ENCODE measurements at places on chromosomes 11 and 22.

DNA sequence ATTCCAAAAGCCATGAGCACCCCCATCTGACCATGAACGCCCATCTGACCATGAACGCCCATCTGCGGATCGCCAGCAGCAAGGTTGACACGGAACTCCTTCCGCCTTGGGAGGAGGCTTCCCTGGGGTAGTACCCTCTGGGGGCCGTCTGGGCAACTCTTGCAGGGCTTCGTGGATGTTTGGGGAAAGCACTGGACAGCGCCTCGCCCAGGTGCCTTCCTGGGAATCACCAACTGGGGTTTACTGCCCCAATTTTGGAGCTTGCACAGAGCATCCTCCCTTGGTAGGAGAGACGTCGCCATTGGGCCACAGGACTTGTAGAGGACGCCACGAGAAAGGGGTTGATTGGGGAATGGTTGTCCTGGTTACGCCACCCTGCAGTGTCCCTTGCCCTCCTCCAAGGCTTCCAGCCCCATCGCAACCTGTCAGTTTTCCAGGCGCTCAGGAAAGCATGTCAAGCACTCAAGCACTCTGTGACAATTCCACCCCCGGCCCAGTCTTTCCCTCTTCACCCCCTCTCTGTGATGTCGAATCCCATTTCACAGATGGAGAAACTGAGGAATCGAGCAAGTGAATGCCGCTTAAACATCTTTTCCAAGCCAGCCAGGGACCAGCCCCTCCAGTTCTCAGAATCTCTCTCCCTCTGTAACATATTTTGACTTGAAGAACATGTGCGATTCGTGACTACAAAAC lies 914 bp upstream of the PRDM11 start:
- DNase-seq: no peak

DNA sequence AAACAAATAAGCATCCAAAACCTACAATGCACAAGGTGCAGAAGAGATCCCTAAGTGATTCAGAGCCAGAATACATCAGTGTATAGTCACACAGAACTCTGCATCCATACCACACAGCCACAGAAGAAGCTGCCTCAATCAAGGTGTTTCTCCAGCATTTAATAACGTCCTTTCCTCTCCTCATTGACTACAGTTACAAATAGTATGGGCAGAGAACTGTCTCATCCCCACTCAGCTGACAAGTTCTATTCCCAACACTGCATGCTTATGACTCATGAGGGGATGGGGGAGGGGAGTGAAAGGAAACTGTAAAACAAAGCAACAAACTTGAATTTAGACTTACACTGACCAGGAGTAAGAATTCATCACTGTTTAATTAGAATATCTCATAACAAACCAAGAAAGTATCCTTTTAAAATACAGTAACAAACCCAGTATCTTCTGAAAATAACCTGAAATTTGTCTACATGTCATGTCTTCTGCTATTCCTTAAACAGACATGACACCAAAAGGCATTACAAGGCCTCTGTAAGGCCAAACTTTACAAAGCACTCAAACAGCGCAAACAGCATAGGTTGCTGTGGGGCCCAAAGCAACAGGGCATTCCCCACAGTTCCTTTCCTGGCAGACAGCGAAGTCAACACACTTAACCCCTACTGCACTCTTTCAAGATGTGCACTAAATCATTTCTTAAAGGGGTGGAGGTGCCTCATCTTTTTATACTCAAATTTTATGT lies 29.3 kb downstream of the CELF1 start:
- no peak for DNase-seq

DNA sequence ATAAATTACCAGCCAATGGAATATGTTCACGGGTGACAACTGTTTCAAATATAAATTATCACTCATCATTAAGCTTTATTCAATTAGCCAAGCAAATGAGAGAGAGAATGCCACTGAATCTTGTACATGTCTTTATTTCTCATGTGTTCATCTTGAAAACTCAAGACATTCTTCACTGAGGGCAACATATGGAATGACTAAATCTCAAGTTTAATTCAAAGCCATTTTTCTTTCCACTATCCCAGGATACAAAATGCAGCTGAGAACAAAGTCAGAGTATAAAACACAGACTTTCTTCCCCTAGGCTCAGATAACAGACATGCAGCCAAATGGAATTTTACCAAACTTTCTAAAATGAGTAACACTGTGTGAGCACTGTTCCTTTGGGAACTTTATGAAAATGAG lies 12.1 kb upstream of the BBOX1 start:
- DNase-seq: no peak

- DNase-seq: no peak
These were observed 82.9 kb downstream of the EXT2 start for GRCh38 chr11:44178381-44178780.

GRCh38 chr22:47059076-47059475 lies 296.6 kb downstream of the TBC1D22A start:
- DNase-seq: no peak

- DNase-seq: no peak
These were observed 52.4 kb downstream of the ALX4 start for GRCh38 chr11:44257338-44258189.

DNA sequence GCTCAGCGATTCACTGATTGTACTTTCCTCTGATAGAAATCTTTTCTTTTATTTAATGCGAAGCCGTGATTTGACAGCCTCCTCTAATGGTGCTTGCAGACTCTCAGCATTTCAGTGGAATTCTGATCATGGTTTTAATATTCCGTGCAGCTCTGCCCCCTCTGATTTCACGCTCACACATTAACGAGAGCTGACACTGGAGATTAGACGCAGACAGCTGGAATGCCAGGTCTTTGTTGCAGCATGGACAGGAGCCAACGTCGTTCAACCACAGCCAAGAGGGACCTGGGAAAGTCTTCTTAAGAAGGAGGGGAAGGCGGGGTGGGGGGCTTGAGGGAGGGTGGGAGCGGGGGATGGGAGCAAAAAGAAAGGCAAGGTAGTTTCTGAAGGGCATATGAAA lies 186.4 kb downstream of the BLID start:
- no peak for DNase-seq

- DNase-seq: peak; percentile 46
These were observed 697 bp upstream of the PAFAH1B2 start for GRCh38 chr11:117143390-117143789.

DNA sequence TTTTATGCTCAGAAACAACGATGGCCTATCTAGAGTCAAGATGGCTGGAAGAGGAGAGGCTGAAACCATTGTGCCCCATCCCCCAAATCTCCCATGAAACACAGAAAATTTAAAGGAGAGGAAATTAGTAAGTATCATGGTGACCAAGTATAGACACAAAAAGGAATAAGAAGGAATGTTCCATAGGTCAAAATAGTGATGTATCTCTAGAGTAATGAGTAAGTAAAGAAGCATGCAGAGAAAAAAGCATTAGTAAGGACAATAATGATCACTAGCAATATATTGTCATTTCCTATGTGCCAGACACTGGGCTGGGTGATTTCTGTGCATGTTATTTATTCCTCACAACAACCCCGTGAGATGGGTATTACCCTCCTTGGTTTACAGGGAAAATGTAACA lies 2.6 kb upstream of the SLC22A24 start:
- no peak for DNase-seq

Measured in GM10248 (cell line).